ENCODE measurements at places on chromosomes 11 and 22.

- DNase-seq, result no peak
Observed at GRCh38 chr11:130408401-130408890, 20.0 kb downstream of the ADAMTS8 start.

- no peak for DNase-seq
Observed at GRCh38 chr11:64656862-64657261, 65.8 kb downstream of the SLC22A12 start.

DNA sequence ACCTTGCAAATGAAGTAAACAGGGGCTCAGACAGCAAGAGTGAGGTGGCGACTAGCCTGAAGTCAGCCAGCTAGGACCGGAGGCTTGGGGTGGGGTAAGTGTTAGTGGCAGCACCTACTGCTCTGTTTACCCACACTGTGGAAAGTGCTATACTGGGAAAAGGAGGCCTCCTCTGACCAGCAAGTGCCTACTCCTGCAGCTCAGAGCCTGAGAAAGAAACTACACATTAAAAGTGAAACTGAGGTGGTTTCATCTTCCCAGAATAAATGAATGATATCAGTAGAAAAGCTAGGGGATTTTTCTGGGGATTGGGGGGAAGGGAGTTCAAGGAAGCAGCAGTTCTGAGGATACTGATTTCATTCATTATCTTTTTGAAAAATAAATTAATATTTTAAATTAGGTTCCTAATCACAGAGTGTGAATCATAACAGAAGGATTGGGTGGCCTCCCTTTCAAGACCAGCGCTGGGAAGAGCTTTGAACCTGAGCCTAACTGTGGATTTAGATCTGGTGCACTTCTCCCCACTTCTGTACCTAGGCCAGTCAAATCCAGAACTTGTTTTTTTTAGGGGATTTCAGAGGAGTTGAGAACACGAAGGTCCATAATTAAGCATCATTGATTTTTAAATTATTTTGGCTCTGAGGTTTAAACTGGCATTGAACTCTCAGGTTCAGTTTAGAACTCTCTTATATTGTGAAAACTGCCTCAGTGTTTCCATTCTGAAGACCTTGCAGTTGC, 48.1 kb upstream of the GRAMD1B start:
- DNase-seq, result no peak

- no peak for DNase-seq
Observed at GRCh38 chr11:134369656-134370525, 38.1 kb downstream of the GLB1L2 start.

GRCh38 chr11:12473381-12473780, 96.0 kb downstream of the PARVA start:
- no peak for DNase-seq

- DNase-seq, result no peak
Observed at GRCh38 chr11:74992852-74993251, 4.1 kb downstream of the NEU3 start.

DNA sequence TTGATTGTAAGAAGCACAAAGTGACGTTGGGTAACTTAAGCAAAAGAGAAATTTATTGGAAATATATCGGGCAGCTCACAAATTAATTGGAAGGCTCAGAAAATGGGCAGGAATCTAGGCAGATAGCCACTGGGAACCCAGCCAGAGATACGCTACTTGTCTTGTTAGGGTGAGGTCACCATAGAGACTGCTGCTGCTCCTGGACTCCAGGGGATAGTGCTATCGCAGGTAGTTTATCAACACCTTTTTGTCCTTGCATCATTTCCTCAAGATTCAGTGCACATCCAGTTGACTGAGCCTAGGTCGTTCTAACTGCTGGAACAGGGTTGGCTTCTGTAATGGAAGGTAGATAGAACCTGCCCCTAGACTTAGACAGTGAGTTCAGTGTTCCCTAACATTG, 19.6 kb downstream of the AMOTL1 start:
- no peak for DNase-seq

DNA sequence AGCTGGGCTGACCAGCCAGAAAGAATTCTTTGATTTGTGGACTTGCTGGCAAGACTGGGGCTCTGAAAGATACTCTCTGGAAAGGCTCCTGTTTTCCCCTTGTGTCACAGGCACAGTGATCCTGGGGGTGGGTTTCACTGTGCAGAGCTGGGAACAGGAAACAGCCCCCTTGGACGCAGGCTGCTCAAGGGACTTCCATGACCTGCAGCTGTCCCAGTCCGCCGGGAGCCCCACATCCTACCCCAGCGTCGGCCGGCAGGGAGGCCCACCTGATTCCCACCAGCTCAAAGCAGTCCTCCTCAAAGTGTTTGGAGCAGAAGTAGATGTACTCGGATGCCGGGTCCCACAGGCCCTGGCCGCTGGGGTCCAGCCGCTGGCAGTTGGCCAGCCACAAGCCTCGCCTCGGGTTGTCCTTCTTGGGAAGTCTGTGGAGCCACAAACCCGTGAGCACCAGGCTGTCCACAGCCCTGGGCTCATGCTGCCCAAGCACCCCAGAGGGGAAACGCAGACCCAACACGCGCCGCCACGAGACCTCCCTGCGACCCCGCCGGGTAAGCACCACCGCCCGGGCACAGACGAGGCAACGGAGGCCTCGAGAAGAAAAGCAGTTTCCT, 824 bp downstream of the THAP7 start:
- DNase-seq, result no peak

GRCh38 chr11:12634329-12634728, 39.9 kb upstream of the TEAD1 start:
- DNase-seq, result no peak

DNA sequence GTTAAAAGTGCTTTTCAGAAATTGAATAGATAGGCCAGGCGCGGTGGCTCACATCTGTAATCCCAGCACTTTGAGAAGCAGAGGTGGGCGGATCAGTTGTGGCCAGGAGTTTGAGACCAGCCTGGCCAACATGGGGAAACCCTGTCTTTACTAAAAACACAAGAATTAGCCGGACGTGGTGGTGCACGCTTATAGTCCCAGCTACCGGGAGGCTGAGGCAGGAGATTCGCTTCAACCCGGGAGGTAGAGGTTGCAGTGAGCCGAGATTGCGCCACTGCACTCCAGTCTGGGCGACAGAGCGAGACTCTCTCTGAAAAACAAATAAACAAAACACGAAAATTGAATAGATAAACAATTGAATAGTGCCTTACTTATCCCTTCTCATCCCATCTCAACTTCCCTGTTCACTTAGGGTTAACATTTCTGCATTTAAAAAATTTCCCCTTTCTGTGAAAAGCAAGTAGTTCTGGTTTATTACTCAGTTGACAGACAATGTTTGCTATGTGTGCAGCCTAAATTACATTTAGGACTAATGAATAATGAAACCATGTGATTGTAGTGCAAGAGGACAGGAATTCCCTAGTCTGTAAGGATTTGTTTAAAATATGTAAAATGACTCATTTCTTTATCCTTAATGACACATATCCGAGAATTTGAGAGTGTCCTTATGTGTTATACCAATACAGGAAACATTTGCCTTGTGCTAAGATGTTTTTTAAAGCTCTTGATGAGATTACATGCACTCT, 6.0 kb downstream of the RNF169 start:
- DNase-seq, result peak; percentile 88

DNA sequence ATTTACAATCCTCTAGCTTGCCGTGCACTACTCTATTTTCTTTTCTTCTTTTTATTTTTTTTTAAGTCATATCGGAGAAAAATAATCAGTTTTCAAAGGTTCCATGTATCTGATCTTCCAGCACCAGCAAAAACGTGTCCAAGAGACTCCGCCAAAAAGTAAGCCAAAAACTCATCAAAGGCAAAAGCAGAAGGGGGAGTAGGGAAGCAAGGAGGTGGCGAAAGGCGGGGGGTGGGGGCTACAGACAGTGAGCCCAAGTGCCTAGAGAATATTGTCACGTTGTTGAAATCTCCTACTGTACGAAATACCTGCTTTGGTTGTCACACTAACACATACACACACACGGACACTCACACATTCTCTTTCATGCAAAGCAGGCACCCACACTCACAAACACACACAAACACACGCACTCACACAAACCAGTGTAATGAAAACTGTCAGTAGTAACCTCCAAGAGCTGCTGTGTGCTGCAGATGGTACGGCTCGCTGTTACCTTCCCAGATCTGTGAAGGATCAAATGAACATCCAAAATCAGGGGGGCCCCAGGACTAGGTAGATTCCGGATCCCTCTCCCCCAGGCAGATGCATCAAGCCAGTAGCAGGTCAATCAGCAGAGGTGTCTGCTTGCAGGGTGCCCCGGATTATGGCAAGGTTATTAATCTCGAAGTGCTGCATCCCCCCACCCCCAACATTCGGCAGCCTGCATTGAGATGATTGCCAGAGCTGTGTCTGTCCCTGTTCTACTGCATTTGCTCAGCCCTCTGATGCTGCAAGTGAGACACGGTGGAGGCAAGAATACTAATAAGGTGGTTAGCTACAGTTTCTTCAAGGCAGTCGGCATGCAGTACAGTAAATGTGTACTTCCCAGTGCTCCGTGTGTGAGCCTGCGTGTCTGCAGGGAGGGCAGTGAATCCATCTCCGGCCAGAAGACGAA, at the start of gene LRRC4C:
Gene LRRC4C (minus strand): TSS at position 188 of the 937 bp plus-strand sequence.
- DNase-seq, result no peak

GRCh38 chr11:108307751-108308150, 84.9 kb downstream of the ATM start:
- DNase-seq, result no peak

GRCh38 chr11:64444838-64445441, 86.0 kb downstream of the RPS6KA4 start:
- DNase-seq, result peak; percentile 49

DNA sequence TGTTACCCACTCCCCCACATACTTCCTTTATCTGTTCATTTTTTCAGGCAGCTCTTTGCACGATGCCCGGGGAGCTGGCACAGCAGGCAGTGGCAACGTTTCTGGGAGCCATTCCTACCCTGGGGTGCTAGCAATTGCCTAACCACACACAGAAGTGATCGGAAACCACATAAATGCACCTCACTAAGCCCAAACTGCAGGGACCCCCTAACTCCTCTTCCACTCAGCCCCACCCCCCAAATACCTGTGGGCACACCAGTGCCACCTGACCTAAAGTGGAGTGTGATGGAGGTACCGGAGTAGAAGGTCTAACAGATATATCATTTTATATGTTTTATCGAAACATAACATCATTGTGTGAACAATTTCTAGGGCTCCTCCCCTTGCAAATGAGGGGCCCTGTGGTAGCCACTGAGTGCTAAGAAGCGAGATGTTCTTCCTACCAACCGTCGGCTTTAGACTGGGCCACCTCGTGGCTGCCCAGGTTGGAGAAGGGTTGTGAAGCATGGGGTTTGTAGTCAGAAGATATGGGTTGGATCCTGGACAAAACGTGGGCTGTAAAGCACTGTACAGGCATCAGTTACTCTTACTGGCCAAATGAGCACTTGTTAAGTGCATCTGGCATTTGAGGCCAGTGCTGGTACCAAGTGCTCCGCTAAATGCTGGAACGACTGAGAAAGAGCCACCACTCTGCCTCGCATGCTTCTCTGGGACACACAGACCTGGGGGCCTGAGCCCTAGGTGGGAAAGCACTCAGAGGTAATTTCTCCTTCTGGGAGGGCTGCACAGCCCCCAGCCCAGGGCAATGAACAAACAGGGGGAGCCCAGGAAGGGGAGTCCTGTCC, 2.8 kb downstream of the MRGPRD start:
- no peak for DNase-seq

DNA sequence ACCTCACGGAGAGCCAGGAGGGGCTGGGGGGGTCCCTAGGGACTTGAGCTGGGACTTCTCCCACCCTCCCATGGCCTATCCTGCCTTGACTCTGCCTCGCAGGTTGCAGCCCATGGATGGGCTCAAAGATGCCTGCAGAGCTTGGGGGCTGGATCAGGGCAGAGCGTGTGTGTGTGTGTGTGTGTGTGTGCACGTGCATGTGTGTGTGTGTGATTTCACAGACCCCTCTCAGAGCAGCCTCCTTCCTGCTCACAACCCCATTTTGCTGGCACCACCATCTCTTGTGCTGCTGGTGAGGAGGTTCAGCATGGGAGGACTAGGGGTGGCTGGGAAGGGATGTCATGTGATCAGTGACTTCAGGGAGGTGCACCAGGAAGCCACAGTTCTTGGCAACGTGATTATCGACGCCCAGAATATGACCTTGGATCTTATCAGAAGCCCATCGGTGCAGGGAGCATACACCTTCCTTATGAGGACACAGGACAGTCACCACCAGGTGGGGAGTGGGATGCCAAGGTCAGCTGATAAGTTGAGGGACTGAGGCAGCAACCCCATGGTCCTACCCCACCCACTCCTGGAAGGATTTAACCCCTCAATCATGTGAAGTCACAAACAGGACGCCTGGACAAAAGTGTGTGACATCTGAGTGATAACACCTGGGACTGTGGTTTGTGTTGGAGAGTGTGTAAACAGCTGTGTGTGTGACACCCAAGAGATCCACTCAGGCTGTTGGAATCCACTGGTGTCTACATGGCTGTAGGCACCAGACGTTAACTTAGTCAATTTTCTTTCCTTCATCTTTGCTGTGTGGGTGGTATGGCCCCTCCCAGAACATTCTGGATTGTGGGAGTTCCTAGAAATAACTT, 1.8 kb upstream of the NAALADL1 start:
- DNase-seq, result no peak

DNA sequence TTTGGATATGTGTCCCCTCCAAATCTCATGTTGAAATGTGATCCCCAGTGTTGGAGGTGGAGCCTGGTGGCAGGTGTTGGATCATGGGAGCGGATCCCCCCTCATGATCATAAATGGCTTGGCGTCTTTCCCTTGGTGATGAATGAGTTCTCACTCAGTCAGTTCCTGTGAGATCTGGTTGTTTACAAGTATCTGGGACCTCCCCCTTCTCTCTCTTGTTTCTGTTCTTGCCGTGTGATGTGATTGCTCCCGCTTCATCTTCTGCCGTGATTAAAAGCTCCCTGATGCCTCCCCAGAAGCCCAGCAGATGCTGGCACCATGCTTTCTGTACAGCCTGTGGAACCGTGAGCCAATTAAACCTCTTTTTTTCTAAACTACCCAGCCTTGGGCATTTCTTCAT, 102.2 kb downstream of the SEZ6L start:
- DNase-seq, result no peak

DNA sequence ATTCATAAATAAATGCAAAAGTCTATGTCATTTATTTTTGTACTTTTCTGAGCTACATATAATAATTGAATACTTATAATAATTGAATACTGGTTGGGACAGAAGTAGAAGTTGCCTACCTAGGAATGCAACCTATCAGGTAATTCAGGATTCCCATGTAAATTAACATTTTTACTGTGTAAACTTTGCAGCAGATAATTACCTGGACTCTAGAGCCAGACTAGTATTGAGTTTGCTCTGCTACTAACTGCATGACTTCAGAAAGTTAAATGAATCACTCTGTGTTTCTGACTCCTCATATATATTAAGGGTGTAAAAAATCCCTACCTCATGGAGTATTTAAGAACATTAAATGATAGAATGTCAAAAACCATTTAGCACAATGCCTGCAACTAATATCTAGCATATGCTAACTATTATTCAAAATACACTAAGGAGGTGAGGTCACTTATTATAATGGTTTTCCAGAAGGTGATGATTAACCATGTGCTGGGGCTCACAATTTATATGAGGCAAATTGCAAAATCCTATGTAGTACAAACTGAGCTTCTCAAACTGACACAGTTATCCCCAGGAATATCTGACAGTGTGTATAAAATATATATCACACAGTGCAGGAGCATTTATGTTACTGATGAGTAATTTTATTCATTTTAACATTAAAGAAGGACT, 138.1 kb upstream of the ANO3 start:
- peak; percentile 12 for DNase-seq

- DNase-seq, result no peak
Observed at GRCh38 chr11:14687456-14687855, 43.9 kb downstream of the PDE3B start.

Measured in fibroblast of gingiva (primary cell).